Activated CD8-positive, alpha-beta memory T cell treated with anti-CD3 and anti-CD28 coated beads, Interleukin-2, amount 10 ng/mL, durations not matched to agents 7 days and 5 days (primary cell): ENCODE measurements at places on chromosomes 7 and 10. TPM values are rescaled to one million over a fixed set of nuclear protein-coding genes. Genes with fewer than 3 reads are reported as not detected.
A peak's percentile ranks its signal among the peaks of the same experiment; 100 is the strongest.

DNA sequence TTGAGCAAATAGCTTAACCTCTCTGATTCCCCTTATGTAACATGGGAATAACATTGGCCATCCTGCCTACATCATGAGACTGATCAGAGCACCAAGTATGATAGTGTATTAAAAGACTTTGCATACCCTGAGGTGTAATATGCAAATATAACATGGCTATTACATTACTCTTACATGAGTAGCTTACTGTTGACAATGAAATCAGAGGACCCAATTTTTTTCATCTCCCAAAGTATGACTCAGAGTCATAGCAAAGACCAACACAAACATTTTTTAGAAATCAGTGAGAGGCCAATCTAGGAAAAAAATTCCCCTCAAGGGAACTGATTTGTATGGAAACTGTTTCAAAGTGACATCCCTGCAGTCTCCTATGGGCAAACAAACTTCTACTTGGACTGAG lies 47.0 kb upstream of the TMEM140 start:
- no peak for DNase-seq

DNA sequence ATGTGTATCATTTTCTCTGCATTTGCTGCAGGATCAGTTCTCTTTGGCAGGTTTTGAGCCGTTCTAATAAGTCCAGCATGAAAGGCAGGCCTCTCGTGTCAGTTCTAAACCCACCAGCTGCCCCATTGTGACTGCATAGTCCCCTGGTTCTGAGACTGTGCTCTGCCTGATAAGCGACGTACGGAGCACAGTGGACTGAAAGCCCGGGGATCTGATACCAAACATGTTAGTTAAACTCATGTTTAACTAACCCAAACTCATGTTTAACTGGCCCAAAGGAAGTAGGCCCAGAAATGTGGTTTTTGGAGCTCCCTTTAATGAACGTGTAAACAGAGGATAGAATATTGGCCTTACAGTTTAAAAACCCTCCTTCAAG lies 98.0 kb upstream of the PDCD4 start:
- no peak for DNase-seq

DNA sequence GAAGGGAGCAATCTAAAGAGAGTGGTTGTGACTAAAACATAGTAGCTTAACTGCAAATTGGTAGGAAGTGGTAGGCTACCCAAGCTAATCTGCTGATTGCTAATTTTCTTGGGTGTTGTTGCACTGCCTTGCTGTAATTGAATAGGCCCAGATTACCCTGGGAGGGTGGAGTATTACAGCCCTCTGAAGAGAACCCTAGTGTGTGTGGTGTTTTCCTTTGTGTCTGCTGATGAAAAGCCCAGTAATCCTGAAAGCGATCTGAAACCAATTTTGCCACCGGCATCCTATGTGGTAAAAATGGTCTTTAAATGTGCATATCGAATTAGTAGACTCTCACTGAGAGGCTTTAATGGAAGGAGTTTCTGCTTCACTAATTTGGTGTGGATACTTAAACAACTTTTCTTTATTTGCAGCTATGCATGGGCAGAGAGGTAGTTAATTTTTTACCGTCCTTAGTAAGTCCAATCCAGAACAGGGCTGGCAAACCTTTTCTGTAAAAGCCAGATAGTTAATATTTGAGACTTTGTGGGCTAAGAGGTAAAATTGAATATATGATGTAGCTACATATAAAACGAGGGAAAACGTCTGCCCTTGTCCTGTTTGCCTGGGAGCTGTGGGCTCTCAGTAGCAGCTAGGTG lies 92.5 kb downstream of the CSTF2T start:
- DNase-seq = no peak

DNA sequence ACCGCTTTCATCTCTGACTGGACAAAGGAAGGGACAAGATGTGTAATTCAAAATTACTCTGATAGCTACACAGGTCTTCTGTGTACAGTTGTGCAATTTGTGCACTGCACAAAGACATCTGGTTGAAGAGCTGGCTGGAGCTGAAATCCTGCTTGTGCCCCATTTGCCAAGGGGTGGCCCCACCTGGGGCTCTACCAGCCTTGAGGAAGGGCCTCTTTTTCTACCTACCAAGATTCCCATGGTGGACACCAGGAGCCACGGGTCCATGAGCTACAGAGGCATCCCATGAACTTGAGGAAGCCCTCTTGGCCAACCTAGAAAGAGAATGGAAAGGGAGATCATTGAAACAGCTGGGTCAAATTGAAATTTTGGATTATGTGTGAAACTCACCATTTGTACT lies 43.2 kb downstream of the HHEX start:
- DNase-seq = no peak

DNA sequence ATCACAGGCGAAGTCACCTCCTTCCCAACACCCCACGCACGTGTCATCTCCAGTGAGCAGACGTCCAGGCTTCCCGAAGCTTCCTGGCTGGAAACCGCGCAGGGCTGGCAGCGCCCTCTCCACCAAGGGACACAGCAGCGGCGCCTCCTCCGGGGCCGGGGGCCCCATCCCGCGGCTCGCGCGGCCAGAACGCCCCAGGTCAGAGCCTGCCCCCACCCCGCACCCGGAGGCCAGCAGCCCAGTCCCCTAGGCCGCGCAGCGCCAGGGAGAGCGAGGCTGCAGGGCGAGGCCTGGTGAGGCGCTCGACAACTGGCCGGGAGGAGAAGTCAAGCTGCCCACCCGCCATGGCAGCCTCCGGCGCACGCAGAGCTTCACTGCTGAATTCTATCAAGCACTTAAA lies 247.0 kb downstream of the SEMA3D start:
- no peak for DNase-seq

GRCh38 chr10:18122753-18123152 lies 17.5 kb upstream of the CACNB2 start:
- no peak for DNase-seq

DNA sequence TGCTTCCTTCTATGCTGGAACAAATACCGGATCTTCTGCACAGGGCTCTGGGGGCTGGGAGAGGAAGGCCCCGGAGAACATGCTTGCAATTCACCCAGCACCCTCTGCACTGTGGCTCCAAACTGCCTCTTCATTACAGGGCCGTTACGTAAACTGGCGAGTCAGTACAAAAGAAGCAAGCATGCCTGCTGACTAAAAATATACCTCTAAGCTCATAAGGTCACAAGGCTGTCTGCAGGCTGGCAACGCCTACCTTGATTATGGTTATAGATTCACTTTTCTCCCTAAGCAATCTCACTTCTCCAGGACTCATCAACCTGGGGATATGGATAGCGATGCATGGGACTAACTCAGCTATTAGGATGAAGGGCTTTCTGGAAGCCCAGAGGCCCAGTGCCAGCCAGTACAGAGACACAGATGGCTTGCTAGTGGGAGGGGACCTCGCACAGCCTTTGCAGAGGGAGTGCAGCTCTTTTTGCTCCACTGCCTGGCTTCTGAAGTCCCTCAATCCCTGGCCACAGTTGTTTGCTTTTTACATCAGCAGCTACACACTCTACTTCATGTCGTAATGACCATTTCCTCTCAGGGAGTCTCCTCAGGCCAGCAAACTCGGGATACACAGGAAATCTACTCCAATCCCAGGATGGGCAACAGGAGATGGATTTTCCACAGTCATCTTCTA lies 96.1 kb downstream of the SH3PXD2A start:
- DNase-seq = peak; percentile 80

- DNase-seq = no peak
Observed at GRCh38 chr10:18486438-18486837, 164.9 kb downstream of the NSUN6 start.

- no peak for DNase-seq
Observed at GRCh38 chr10:37763132-37763531, 94.3 kb downstream of the ZNF248 start.

- no peak for DNase-seq
Observed at GRCh38 chr10:79434821-79435251, 10.6 kb downstream of the ZCCHC24 start.

Gene IPMK
- total RNA-seq = 5.7 TPM

Gene PTN
- not detected for total RNA-seq

Gene HOXA7
- not detected for total RNA-seq

Gene ATOH7
- not detected for total RNA-seq
